ENCODE measurements at places on chromosomes 7 and 10. TPM values are rescaled to one million over a fixed set of nuclear protein-coding genes. Genes with fewer than 3 reads are reported as not detected.

Gene FEZF1
- not detected for total RNA-seq

GRCh38 chr10:19577381-19577780 lies 238.9 kb upstream of the PLXDC2 start:
- no peak overlapping the region for H3K27ac ChIP-seq
- H3K4me3 ChIP-seq = no peak overlapping the region
- no peaks in the 10 kb centered on the region for H3K4me1 ChIP-seq
- no peaks in the 10 kb centered on the region for H3K27me3 ChIP-seq

Gene NRCAM
- 0.31 TPM for total RNA-seq

Gene TMEM130
- total RNA-seq = not detected

- no peak overlapping the region for H3K4me3 ChIP-seq
- no peaks in the 10 kb centered on the region for H3K36me3 ChIP-seq
- no peak overlapping the region for H3K27ac ChIP-seq
- H3K27me3 ChIP-seq = peaks cover 69% of the 10 kb centered on the region
Observed at GRCh38 chr7:151383638-151384351, 26.0 kb downstream of the WDR86 start.

- H3K4me3 ChIP-seq = no peak overlapping the region
- no peaks in the 10 kb centered on the region for H3K36me3 ChIP-seq
- H3K27ac ChIP-seq = no peak overlapping the region
Observed at GRCh38 chr10:74227697-74228424, 76.8 kb downstream of the ADK start.

DNA sequence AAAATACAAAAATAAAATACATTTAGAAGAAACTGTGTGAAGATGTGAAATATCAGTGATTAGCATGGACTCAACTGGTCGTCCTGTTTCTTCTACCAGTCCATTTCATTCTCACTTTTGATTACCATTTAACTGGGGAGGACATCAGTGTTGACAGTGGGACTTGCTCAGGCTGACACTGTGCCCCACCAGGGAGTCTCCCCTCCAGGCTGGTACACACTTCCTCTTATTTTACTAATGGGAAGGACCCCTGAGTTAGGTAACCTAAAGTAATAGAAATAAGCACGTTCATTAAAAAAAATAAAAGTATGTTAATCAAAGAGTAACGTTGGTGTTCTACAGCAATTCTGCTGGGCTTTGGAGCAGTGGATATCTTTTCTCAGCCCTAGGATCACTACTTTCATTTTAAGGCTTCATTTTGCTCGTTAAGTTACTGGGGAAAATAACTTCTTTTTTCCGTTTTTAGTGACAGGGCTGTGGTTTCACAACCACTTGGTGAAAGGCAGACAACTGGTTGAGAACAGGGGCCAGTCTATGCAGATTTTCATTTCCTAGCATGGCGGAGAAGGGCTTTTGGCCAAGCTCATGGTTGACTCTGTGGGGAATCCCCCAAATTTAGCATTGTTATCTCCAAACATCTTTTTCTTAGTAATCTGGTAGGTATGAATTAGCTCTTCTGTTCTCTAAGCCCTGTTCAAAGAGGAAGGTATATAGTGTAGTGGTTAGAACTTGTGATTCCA lies 2.1 kb downstream of the SNX10 start:
- peaks cover 26% of the 10 kb centered on the region for H3K4me1 ChIP-seq
- H3K27ac ChIP-seq = no peak overlapping the region
- no peak for DNase-seq
- H3K36me3 ChIP-seq = 0 out of 3 replicates have a peak, but pooled peaks cover 3% of the 10 kb centered on the region
- no peak overlapping the region for H3K4me3 ChIP-seq

Gene ZDHHC4
- 65.4 TPM for total RNA-seq

DNA sequence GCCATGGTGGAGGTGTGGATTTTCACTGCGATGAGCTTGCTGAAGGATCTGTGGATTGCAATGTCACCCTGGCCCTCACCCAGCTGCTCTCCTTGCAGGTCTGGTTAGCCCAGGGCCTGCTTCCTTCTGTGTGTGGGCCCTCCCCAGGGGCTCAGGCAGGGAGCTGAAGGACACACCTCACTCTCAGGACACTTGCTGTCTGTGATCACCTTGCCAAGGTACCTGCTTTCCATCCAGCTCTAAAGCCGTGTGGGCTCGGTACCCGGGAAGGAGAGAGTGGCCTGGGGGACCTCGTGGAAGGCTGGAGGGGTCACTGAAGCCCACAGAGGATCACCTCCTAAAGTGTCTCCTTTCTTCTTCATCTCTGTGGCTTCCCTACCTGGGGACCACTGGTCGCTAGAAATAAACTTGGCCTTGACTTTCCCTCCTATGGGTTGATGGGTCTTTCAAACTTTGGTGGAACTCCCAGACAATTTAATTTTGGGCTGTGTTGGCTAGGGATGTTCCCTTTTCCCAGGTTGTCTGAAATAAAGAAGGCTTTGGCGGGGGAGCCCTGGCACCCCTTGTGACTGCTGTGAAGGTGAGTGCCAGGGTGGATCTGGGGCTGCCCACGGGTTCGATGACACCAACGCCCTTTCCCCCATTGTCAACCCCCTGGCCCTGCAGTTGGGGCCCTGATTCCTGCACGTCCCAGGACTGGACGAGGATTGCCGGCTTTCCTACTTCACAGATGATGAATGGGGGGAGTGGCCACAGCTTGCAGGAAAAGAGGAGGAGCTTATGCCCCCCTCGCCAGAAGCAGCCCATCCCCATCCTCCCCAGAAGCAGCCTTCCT lies 331.0 kb downstream of the ADARB2 start:
- no peaks in the 10 kb centered on the region for H3K4me1 ChIP-seq
- no peak overlapping the region for H3K27ac ChIP-seq
- peaks cover 13% of the 10 kb centered on the region for H3K27me3 ChIP-seq
- H3K4me3 ChIP-seq = no peak overlapping the region
- no peaks in the 10 kb centered on the region for H3K36me3 ChIP-seq

Gene DYDC2
- total RNA-seq = 2.3 TPM

- no peak overlapping the region for H3K4me3 ChIP-seq
- H3K27me3 ChIP-seq = no peaks in the 10 kb centered on the region
- peaks cover 52% of the 10 kb centered on the region for H3K36me3 ChIP-seq
- peaks cover 93% of the 10 kb centered on the region for H3K4me1 ChIP-seq
- no peak for DNase-seq
- peak overlapping the region; percentile 99 for H3K27ac ChIP-seq
Observed at GRCh38 chr7:100565133-100565571, 8.5 kb downstream of the SAP25 start.

DNA sequence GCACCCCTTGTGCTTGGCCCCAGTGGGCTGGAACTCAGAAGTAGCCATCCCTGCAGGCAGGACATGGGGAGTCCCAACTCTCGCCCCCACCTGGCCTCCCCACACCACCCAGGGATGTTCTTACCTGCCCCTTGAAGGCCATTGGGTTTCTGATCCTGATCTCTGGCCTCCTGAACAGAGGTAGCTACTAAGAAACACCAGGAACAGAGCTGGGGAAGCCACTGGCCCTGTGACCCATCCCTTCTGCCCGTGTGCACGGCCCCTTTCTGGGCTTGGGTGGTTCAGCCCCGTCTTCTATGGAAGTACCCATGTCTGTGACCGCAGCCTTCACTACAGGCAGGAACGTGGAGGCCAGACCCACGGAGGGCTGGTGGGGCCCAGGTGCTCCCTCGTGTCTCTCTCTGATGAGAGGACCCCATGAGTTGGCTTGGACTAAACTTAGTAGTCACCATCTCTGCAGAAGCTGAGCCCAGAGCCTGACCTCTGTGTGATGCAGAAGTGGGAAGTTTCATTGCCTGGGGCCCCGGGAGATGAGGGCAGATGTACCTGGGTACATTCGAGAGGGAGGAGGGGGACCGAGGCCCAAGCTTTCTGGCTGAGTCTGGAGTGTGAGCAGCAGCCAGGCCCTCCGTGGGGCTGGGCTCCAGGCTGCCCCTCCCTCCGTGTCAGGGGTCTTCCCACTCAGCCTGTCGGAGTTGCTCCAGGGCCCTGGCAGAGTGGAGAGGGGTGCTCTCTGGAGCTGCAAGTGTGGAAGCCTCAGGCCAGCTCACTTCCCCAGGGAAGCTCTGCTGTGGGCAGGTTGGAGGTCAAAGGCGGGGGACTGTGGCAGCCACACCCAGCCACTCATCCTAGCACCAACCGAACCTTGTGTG lies 81.0 kb downstream of the MKI67 start:
- no peak for DNase-seq
- H3K36me3 ChIP-seq = no peaks in the 10 kb centered on the region
- peaks cover 13% of the 10 kb centered on the region for H3K4me1 ChIP-seq
- peaks cover 6% of the 10 kb centered on the region for H3K27me3 ChIP-seq
- H3K4me3 ChIP-seq = no peak overlapping the region

GRCh38 chr10:44343843-44344242 lies 41.1 kb downstream of the CXCL12 start:
- no peaks in the 10 kb centered on the region for H3K36me3 ChIP-seq
- no peaks in the 10 kb centered on the region for H3K4me1 ChIP-seq

DNA sequence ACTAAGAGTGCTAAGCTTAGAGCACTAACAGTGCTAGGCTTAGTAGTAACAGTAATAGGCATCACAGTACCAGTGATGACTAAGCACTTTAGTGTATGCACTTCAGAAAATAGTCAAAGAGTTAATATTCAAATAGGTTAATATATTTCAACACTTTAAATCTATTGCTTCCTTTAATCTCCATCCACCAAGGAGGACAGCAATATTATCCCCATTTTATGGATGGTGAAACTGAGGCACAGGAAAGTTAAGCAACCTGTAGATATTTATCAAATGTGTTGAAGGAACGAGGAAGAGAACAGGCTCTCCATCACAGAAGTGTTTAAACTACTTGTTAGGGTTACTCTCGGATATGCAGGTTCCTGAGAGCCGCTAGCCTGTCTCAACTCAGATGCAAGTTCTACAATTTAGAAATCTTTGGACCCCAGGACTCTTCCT lies 165.5 kb downstream of the PRKAG2 start:
- no peaks in the 10 kb centered on the region for H3K36me3 ChIP-seq
- no peak overlapping the region for H3K27ac ChIP-seq
- no peaks in the 10 kb centered on the region for H3K4me1 ChIP-seq
- DNase-seq = no peak

- H3K27ac ChIP-seq = no peak overlapping the region
- DNase-seq = no peak
- H3K27me3 ChIP-seq = no peaks in the 10 kb centered on the region
- H3K36me3 ChIP-seq = no peaks in the 10 kb centered on the region
- H3K4me1 ChIP-seq = no peaks in the 10 kb centered on the region
- no peak overlapping the region for H3K4me3 ChIP-seq
Observed at GRCh38 chr7:57201895-57202210, 69.6 kb upstream of the ZNF479 start.

DNA sequence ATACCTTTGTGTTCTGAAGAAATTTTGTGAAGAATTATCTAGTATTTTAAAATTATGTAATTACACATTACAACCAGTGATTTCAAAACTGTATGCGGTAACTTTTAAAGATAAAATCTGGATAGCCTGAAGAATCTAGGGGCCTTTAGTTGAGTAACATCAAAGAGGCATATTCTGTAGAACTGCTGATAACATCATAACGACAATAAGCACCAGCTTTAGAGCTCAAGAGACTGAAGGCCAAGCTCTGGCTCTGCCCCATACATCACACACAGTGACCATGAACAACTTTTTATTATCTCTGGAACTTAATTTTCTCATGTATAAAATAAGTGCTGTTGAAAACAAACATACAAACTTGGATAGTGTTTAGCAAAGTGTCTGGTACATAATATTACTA lies 121.1 kb upstream of the RHOBTB1 start:
- H3K27me3 ChIP-seq = no peaks in the 10 kb centered on the region
- H3K4me3 ChIP-seq = no peak overlapping the region
- peak overlapping the region; percentile 87 for H3K27ac ChIP-seq
- peak; percentile 94 for DNase-seq

DNA sequence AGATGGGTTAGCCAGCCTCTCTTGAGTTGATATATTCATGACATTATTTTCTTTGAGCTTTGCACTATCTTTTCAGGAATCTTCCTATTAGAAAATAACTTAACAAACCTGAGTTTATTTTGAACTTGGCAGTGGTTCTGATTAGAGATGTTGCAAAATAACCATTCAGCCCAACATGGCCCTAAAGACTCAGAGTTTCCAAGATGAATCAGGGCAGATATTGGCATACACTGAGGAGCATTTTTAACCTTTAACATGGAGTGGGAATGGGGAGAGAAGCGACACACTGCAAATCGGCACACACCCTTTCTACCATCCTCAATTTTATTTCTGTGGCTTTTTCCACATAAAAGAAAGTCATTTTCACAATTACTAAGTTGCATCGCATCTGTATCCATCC lies 190.8 kb downstream of the TRIL start:
- H3K27me3 ChIP-seq = peaks cover 19% of the 10 kb centered on the region
- no peak overlapping the region for H3K4me3 ChIP-seq
- no peaks in the 10 kb centered on the region for H3K36me3 ChIP-seq
- no peaks in the 10 kb centered on the region for H3K4me1 ChIP-seq
- H3K27ac ChIP-seq = no peak overlapping the region

GRCh38 chr10:74371696-74372095 lies 220.7 kb downstream of the ADK start:
- no peak overlapping the region for H3K27ac ChIP-seq
- no peaks in the 10 kb centered on the region for H3K4me1 ChIP-seq
- no peak for DNase-seq
- H3K27me3 ChIP-seq = no peaks in the 10 kb centered on the region
- no peak overlapping the region for H3K4me3 ChIP-seq

Measured in HepG2 (cell line).